A549 treated with AZD2906 at 1 μM for 4 hours (cell line): ENCODE measurements at places on chromosomes 2 and 18. TPM values are rescaled to one million over a fixed set of nuclear protein-coding genes. Genes with fewer than 3 reads are reported as not detected.

The ARMC9 gene
- total RNA-seq, result 13.8 to 14.8 TPM (median 14.7 TPM) in 5 replicates

The AGXT gene
- not detected in 5 replicates for total RNA-seq

The ABCA12 gene
- total RNA-seq, result 0.15 to 0.43 TPM (median 0.23 TPM) in 5 replicates

The RFX8 gene
- total RNA-seq, result not detected in 5 replicates

The FHOD3 gene
- total RNA-seq, result 2.2 to 2.9 TPM (median 2.3 TPM) in 5 replicates

The SOWAHC gene
- 7.5 to 9.7 TPM (median 9.2 TPM) in 5 replicates for total RNA-seq

The SAG gene
- total RNA-seq, result not detected in 5 replicates

The SEC11C gene
- total RNA-seq, result 51.7 to 64.5 TPM (median 56.4 TPM) in 5 replicates

The PIAS2 gene
- 6.8 to 8.9 TPM (median 7.6 TPM) in 5 replicates for total RNA-seq

The VAMP5 gene
- total RNA-seq, result 0.09 to 0.53 TPM (median 0.16 TPM) in 3 of 5 replicates, not detected in the others

The ADAM17 gene
- total RNA-seq, result 26.2 to 41.2 TPM (median 31.3 TPM) in 5 replicates

The KHK gene
- 7.2 to 11.4 TPM (median 9.8 TPM) in 5 replicates for total RNA-seq

The IGFBP2 gene
- total RNA-seq, result 60.0 to 98.1 TPM (median 93.1 TPM) in 5 replicates
